ENCODE measurements at places on chromosomes 11 and 22.

GRCh38 chr11:19952116-19952605 is 208.1 kb downstream of the DBX1 start:
- DNase-seq: no peak

GRCh38 chr22:48051796-48052620 is 1289.6 kb downstream of the TBC1D22A start:
- no peak for DNase-seq

- DNase-seq: no peak
Observed at GRCh38 chr11:64853709-64854108, 9.3 kb upstream of the CDC42BPG start.

- DNase-seq: no peak
Observed at GRCh38 chr11:67053896-67054329, 2.7 kb upstream of the RHOD start.

DNA sequence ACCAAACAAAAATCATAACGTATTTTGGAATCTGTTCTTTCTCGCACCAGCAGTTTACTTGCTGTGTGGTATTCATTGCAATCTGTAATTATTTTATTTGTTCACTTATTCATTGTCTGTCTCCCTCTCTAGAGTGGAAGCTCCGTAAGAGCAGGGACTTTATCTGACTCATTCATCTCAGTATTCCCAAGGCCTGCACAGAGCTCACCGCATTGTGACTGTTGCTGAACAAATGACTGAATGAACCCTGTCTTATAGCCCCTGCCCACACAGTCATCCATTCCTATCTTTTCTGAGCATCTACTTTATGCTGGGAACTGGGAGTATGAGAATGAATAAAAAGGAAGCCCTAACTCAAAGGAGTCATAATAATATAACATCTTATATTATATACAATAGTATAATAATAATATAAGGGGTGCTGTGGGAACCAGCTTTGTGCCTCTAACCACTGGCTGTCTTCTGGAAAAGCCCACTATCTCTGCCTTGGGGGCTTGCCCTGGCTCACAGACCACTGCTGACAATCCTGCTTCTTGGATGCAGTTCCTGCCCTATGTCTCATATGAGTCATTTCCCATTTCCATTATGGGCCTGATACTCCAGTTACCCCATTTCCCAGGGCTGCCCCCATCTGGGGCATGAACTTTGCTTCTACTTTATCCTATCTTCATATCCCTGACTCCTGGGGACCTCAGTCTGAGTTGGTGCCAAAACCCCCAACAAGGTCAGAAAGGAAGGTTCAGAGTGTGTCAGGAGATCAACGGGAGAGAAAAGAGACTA is 11.0 kb downstream of the XRRA1 start:
- DNase-seq: no peak

GRCh38 chr22:26942637-26942957 is 285.2 kb downstream of the MIAT start:
- no peak for DNase-seq

DNA sequence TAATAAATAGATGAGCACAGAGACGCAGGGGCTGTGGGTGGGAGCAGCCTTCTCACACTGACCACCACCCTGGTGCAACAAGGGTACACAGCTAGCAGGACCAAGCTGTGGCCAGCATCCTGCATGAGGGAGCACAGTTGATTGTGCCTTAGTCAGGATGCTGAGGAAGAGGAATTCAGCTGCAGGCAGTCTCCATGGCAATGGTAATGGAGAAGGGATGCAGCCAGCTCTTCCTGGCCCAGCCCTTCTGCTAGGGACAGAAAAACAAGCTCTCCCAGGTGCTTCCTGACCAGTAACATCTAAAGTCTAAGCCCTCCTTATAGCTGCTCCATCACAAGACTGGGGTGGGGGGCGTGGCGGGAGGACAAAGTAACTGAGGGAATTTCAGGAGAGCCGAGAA is 363.5 kb downstream of the BUD13 start:
- DNase-seq: no peak

GRCh38 chr11:132448334-132448995 is 1078.0 kb downstream of the NTM start:
- DNase-seq: no peak

DNA sequence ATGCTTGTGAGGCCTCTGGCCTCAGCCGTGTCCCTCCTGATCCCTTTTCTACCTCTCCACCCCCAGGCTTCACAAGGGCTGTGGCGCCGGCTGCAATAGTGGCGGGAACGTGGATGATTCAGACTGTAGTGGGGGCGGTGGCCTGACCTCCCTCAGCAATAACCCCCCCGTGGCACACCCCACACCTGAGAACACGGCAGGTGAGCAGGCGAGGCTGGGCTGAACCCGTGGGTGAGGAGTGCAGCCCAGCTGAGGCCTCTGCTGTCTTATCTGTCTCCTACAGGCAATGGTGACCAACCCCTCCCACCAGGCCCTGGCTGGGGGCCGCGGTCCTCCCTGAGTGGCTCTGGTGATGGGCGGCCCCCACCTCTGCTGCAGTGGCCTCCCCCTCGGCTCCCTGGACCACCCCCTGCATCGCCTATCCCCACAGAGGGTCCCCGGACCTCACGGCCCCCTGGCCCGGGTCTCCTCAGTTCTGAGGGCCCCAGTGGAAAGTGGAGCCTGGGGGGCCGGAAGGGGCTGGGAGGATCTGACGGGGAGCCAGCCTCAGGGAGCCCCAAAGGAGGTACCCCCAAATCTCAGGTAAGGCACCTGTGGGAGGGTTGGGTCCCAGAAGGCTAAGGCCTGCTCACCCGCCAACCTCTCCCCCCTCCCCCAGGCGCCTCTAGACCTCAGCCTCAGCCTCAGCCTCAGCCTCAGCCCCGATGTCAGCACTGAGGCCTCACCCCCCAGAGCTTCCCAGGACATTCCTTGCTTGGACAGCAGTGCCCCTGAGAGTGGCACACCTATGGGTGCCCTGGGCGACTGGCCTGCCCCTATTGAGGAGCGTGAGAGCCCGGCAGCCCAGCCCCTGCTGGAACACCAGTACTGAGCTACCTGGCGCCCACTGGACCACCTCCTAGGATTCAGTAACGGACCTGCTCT is 1.5 kb upstream of the SIPA1 start:
- no peak for DNase-seq

DNA sequence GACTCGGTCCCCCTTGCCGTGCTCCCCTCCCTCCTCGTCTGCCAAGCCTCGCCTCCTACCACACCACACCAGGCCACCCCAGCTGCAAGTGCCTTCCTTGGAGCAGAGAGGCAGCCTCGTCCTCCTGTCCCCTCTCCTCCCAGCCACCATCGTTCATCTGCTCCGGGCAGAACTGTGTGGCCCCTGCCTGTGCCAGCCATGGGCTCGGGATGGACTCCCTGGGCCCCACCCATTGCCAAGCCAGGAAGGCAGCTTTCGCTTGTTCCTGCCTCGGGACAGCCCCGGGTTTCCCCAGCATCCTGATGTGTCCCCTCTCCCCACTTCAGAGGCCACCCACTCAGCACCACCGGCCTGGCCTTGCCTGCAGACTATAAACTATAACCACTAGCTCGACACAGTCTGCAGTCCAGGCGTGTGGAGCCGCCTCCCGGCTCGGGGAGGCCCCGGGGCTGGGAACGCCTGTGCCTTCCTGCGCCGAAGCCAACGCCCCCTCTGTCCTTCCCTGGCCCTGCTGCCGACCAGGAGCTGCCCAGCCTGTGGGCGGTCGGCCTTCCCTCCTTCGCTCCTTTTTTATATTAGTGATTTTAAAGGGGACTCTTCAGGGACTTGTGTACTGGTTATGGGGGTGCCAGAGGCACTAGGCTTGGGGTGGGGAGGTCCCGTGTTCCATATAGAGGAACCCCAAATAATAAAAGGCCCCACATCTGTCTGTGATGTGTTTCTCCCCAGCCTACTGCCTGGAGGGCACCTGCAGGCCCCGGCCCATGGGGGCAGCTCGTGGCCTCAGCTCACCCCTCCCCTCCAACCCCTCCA is 29.8 kb downstream of the CAPN1 start:
- DNase-seq: no peak

GRCh38 chr22:27610863-27611786 is 190.4 kb downstream of the MN1 start:
- DNase-seq: no peak

GRCh38 chr11:67694875-67695555 is 20.6 kb upstream of the ALDH3B2 start:
- no peak for DNase-seq

- no peak for DNase-seq
Observed at GRCh38 chr11:108486331-108486730, 11.9 kb downstream of the POGLUT3 start.

GRCh38 chr22:27122574-27122973 is 465.2 kb downstream of the MIAT start:
- DNase-seq: no peak

GRCh38 chr11:118415739-118416068 is 14.3 kb downstream of the ATP5MG start:
- DNase-seq: no peak

GRCh38 chr11:75465701-75466531 is 32.9 kb upstream of the KLHL35 start:
- no peak for DNase-seq

DNA sequence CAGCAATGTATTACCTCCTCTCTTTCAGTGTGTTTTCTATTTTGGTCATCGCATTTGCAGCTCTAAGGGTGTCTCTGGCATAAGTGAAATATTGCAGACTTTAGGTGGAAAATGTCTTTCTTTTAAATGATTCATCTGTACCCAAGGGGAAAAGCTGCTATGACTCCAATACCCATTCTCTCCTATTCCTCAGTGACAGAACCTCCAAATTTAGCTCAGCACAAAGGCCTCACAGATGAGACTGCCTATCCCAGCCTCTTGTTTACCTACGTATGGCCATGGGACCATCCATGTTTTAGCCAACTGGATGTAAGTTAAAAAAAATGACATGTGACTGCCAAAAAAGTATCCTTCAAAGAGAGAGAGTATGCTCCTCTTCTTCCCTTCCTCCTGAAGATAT is 7.9 kb downstream of the MTMR2 start:
- no peak for DNase-seq

DNA sequence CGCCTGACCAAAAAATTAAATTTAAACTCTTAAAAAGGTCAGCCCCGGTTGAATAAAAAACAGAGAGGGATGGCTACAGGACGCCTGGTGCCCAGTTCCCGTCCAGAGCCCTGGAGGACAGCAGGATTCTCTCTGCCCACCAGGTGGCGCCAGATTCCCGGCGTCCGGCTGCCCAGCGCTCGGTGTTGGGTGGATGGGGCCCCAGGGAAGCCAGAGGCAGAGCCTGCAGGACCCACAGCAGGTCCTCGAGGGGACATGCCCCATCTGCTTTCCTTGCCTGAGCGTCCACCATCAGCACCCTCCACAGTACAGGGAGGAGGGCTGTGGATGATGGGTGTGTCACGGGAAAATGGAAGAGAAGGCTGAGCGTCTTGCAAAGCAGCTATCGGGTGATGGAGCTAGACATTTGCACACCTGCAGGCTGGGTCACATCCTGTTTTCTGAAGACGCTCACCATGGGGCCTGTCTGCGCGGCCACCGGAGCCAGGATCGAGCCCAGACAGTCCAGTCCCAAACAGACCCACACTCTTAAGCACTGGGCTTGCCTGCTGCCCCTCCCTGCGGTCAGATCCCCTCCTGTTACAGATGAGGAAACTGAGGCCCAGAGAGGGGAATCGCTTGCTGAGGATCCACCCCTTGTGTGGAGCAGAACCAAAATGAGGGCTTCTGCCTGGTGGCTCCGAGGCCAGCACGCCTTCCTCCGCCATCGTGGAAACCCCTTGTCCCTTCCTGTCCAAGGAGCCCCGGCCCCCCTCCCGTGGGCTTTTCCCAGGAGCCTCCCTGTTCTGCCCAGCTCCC is 18.5 kb upstream of the CBX7 start:
- peak; percentile 53 for DNase-seq

GRCh38 chr11:19980957-19981669 is 179.2 kb downstream of the DBX1 start:
- DNase-seq: no peak

DNA sequence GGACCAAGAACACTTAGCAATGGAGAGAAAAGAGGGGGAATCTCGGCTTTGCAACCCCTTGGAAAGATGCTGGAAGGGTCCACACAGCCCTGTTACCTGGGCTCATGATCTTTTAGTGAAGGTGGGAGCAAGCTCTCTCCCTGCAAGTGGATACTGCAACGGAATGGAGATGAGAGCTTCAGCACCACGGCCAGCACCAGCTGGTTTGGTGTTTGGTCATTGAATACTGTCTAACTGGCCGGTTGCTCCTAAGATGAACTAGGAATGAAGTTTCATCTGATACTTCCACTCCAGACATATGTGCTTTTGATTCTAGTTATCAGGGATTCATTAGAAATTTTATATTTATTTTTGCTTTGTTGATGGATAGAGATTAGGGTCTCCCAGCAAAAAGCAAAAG is 16.3 kb downstream of the HTR3A start:
- DNase-seq: no peak

GRCh38 chr22:31211862-31212730 is at the start of gene LIMK2:
Gene LIMK2, plus strand, starts transcription at chr22:31212298. Its CDS starts 111 bp downstream, at chr22:31212409.
- peak; percentile 60 for DNase-seq

DNA sequence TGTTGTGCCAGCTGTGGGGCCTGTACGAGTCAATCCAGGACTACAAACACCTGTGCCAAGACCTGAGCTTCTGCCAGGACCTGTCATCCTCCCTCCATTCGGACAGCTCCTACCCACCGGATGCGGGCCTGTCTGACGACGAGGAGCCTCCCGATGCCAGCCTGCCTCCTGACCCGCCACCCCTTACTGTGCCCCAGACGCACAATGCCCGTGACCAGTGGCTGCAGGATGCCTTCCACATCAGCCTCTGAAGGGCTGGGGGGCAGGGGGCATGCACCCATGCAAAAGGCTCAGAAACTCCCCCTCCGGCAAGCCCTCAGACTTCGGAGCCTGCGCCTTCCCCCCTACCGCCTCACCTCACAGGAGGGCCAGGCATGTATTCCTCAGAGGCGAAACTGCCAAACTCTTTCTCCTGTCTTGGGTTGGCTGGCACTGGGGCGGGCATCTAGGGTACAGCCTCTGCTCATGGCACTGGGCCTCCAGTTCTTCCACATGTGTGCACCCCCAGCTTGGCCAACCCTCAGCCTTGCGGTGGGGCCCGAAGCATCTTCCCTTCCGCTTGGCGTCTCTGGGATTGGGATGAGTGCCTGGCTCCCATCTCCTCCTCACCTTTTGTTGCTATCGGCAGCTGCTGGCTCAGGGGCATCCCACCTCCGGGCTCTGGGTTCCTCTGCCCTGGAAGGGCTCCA is 1.2 kb downstream of the FAM89B start:
- no peak for DNase-seq

- no peak for DNase-seq
Observed at GRCh38 chr11:128734103-128734831, 40.4 kb downstream of the FLI1 start.

- no peak for DNase-seq
Observed at GRCh38 chr11:95993438-95994298, 69.8 kb upstream of the MTMR2 start.

- no peak for DNase-seq
Observed at GRCh38 chr11:77381729-77382665, 80.5 kb upstream of the GDPD4 start.

DNA sequence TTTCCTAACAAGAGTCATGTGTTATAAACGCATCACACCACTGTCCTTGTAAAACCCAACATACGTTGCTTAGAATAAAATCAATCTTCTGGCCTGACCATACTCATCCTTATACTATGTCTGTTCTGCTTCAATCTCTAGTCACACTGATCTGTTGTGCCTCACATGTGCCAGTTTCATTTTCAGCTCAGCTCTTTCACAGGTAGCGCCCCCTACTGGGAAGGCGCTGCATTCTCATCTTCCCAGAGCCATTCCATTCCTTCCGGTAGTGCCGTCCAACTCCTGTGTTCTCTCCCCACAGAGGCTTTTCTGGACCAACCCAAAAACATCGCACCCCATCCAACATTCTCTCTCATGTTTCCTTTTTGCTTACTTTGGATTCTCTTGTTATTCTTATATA is 22.2 kb downstream of the CASP5 start:
- DNase-seq: peak; percentile 24
